Left lobe of liver (tissue), 2 donors: ENCODE measurements at places on chromosomes 2 and 18.

- no peak for DNase-seq
These were observed 33.3 kb downstream of the TMEM37 start for GRCh38 chr2:119464981-119465380.

DNA sequence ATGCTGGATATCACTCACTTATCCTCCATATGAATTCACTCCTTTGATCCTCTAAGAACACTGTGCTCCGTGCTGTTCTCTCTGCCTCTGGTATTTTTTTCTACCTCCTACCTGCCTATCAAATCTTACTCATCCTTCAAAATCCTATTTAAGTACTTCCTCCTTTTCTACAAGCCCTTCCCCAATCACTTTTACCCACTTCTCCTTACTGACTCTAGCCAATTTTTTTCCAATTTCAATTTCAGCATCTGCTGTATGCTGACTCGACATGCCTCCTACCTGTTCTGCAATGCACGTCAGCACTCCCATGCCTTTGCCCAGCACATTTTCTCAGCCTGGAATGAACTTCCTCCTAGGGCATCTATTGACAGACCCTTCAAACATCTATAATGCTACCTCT, 37.3 kb upstream of the LNPK start:
- no peak for DNase-seq

- no peak for DNase-seq
These were observed 403.5 kb downstream of the SETBP1 start for GRCh38 chr18:45084206-45084605.

GRCh38 chr2:201781557-201782051, 871 bp upstream of the ALS2 start:
- DNase-seq: peak; percentile 53

DNA sequence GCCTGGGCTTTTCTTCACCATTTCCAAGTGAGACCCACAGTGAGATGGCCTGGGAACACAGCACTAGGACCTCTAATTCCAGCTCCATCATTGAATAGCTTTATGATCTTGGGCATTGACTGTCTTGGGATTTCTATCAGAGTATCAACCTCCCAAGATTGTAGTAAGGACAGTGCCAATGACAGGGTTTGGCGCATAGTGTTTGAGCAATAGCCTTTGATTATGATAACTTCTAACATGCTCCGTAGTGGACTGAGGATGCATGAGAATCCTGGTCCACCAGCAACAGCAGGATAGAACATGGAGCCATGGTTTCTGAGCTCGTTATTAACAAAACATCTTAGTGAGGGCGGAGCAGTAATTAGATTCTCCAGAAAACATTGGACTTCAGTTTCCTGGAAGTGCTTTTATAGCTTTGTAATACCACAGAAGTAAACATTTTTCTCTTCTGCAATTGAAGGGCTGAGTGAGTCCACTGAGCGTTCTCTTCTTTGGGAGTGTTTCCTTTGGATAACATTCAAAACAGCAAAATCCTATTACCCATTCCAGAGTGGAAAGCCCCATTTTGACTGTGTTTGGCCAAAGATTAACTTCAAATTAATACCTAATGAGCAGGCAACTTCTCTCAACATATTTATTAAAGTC, 63.7 kb downstream of the IL1R2 start:
- no peak for DNase-seq

DNA sequence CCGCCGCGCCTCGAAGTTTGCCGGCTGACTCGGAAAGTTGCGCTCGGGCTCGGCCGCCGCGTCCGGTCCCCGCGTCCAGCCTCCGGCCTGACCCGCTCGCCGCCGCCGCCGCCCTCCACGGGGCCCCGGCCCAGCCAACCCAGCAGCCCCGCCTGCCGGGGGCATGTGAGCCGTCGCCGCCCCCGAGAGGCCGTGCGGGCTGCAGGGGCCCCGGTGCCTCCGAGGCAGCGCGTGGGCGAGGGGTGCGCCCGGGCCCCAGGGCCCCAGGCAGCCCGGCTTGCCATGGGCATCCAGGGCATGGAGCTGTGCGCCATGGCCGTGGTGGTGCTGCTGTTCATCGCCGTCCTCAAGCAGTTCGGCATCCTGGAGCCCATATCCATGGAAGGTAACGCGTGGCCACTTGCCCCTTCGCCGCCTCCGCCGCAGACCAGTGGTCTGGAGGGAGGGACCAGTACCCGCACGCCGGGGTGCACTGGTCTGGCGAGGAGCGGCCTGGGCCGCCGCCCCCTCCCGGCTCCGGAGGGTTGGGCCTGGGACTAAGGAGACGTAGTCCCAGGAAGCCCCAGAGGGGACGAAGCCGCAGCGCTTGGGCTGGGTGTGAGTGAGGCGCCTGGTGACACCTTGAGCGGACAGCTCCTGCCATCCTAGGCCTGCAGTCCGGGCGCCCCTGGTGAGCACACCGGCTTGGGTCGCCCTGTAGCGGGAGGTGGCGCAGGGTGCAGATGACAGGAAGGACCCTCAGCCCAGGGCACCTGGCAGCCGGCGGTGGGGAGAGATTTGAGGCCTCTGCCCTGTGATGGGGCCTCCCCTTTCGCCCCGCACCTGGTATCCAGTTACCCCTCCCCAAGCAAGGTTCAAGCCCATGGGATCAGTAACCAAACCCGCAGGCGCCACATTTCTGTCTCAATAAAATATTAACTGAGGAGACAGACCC, 49.9 kb downstream of the KCNIP3 start:
- peak; percentile 47 for DNase-seq

DNA sequence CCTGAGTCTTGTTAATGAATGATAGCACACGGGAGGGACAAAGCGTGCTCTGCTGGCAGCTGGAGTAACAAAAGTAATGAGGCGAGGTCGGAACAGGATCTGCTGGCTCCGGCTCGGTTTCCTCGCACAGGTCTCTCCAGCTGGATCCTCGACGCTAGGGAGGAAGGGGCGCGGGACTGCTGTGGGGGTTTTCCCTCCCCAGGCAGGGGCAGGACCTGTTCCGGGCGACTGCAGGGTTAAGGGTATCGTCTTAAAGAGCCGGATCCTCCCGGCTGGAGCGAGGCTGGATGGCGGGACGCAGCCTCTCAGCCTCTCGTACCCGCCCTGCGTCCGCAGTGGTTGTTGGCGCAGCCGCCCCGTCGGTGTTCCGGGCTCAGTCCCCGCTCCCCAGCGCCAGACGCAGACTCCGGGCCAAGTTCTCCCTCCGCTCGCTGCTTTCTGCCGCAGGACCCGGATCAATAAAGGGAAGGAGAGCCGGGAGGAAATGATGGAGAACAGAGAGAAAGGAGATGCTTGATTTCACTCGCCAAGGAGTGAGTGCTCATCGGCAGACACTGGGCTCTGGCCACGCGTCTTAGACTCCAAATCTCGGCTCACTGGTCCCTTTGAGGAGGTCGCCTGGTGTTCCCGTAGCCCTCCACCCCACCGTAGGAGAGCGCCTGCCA, 1.1 kb upstream of the LIPG start:
- DNase-seq: peak; percentile 72

- no peak for DNase-seq
These were observed 75.8 kb downstream of the NRP2 start for GRCh38 chr2:205758051-205758450.
